Ovary (tissue), 10 donors: ENCODE measurements at places on chromosomes 2 and 18. TPM values are rescaled to one million over a fixed set of nuclear protein-coding genes. Genes with fewer than 3 reads are reported as not detected.

Gene ALPG
- total RNA-seq = 0.36 TPM

DNA sequence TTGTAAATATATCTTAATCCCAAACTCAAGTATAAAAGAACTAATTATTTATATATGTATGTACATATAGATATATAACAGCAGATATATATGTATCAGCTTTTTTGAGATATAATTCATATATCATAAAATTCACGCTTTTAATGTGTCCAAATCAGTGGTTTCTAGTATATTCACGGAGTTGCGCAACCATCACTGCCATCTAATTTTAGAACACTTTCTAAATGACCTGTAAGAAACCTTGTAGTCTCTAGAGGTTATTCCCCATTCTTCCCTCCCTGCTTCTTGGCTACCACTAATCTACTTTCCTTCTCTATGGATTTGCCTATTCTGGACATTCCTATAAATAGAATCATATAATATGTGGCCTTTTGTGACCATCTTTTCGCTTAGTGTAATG is 163.5 kb upstream of the TCF4 start:
- DNase-seq = no peak

Gene DSG4
- total RNA-seq = not detected

Gene POTEJ
- not detected for total RNA-seq

GRCh38 chr2:69966496-69966895 is 5.1 kb upstream of the ASPRV1 start:
- DNase-seq = no peak

Gene RGPD4
- not detected for total RNA-seq

Gene SP5
- total RNA-seq = 1.2 TPM

- DNase-seq = no peak
These were observed 320.1 kb upstream of the KYNU start for GRCh38 chr2:142557391-142557790.

Gene FZD7
- total RNA-seq = 47.0 TPM

DNA sequence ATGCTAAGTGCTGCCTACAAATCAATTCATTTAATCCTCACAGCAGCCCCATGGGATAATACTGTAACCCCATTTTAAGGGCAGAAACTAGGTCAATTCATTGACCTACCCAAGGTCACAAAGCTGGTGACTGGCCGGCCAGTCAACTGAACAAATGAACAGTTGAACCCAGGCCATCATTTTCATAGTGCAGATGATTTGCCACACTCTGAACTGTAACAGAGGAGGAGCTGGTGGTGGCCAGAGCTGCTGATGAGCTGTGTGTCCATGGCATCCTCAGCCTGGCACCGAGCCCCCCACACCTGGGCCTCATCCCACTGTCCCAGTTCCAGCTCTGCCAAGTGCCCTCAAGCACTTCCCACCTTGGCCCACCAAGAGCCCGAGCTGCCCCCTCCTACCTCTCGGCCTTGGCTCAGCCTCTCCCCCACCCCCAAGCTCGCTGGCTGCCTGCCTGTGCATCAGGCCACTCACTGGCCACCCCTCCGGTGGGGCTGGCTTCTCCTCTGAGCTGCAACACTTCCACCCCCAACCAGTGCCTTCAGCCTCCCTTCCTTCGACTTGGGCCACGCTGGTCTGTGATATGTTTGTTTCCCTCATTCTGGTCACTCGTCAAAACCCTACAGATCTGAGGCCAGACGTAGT is 58.4 kb downstream of the ATOH8 start:
- DNase-seq = no peak

DNA sequence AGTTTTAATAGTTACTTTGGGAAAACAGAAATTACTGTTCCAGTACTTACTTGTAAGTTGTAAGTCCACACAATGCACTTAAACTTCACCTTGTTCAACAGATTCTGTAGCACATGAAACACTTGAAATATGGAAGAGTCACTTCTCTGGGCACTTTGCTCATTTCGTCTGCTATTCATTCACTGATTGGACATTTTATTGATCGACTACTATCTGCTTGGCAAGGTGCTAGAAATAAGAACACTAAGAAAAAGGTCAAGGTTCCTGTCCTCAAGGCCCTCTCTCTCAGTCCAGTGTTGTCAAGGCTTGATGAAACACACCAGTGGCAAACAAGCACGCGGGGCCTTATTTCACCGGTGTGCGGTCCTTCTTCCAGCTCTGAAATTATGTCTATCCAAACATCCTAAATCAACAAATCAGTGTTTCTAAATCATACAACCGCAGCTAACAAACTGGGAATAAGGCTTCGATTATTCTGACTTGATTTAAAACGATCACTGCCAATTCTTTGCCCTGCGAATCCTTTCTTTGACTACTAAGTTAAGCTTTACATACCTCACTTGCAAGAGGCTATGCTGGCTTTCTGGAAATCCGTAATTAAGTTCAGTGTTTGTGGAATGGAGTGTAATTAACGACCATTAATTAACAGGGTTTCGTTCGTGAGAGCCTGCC is 780 bp upstream of the ITGAV start:
- DNase-seq = no peak
